Omental fat pad (tissue), 4 donors: ENCODE measurements at places on chromosomes 16 and 17. TPM values are rescaled to one million over a fixed set of nuclear protein-coding genes. Genes with fewer than 3 reads are reported as not detected.

The PHLPP2 gene
- 18.3 TPM for total RNA-seq

The KCNJ18 gene
- total RNA-seq: not detected

The SLC5A11 gene
- total RNA-seq: 0.12 TPM

The MMP2 gene
- 549 TPM for total RNA-seq

The TP53 gene
- total RNA-seq: 18.1 TPM

The KIF18B gene
- not detected for total RNA-seq

The ELMO3 gene
- total RNA-seq: 2.6 TPM

The POLR3K gene
- total RNA-seq: 6.3 TPM

The UTS2R gene
- not detected for total RNA-seq

The C1QL1 gene
- not detected for total RNA-seq

The RCVRN gene
- 0.56 TPM for total RNA-seq

The ABCC11 gene
- total RNA-seq: 0.79 TPM

The ECI1 gene
- 26.2 TPM for total RNA-seq

The MYH3 gene
- 2.3 TPM for total RNA-seq

The PRSS22 gene
- not detected for total RNA-seq

The PRR35 gene
- not detected for total RNA-seq

The CLEC10A gene
- 18.8 TPM for total RNA-seq

The TPSAB1 gene
- total RNA-seq: 35.6 TPM

The CLDN7 gene
- 9.0 TPM for total RNA-seq

The NLGN2 gene
- total RNA-seq: 6.1 TPM

The ADORA2B gene
- total RNA-seq: 5.6 TPM

The RRAD gene
- 21.0 TPM for total RNA-seq

The MYCBPAP gene
- 1.9 TPM for total RNA-seq

The GJC1 gene
- total RNA-seq: 18.9 TPM

The HLF gene
- 14.3 TPM for total RNA-seq

The ZPBP2 gene
- total RNA-seq: not detected

The BEAN1 gene
- not detected for total RNA-seq

The APOBR gene
- total RNA-seq: 11.5 TPM

The TRAF7 gene
- 31.9 TPM for total RNA-seq

The CBLN1 gene
- not detected for total RNA-seq

The TBC1D3G gene
- total RNA-seq: not detected
